ENCODE measurements at places on chromosomes 3 and 15.
A peak's percentile ranks its signal among the peaks of the same experiment; 100 is the strongest.

DNA sequence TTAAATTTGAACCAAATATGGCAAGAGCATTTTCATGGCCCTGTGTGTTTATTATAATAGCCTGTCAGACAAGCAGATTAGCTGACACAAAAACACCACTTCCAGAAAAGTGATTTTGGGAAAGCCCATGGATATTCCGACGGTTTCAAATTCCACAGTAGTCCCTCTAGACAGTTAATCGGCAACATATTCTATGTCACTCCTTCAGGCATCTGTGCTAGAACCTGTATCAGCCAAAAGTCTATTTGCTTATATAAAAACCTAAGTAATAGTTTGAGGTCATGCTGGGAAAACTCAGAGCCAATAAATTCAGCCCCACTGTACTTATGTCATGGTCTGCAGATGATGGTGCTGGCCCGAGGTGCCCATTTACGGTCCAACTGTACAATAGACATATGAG, 110.2 kb upstream of the ARHGEF26 start:
- no peak for DNase-seq
- no peaks in the 10 kb centered on the region for H3K36me3 ChIP-seq
- H3K27ac ChIP-seq = no peak overlapping the region

DNA sequence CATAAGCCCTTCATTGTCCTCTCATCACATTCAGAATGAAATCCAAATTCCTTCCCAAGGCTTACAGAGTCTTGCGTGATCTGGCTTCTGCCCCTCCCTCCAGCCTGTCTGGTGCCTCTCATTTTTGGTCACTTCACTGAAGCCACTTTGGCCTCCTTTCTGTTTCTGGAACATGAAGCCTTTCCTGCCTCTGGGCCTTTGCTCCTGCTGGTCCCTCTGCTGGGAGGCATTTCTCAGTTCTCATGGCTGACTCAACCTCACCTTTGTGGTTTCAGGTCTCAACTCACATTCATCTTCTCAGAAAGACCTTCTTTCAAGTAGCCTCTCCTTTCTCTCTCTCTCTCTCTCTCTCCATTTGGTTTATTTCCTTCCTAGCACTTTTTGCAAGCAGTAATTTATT, 43.9 kb upstream of the BHLHE40 start:
- H3K36me3 ChIP-seq = no peaks in the 10 kb centered on the region
- no peak overlapping the region for H3K4me3 ChIP-seq
- no peaks in the 10 kb centered on the region for H3K4me1 ChIP-seq
- H3K27me3 ChIP-seq = no peaks in the 10 kb centered on the region
- H3K27ac ChIP-seq = no peak overlapping the region

GRCh38 chr3:106359692-106360091, 490.9 kb upstream of the CBLB start:
- DNase-seq = no peak
- H3K27ac ChIP-seq = no peak overlapping the region
- no peaks in the 10 kb centered on the region for H3K4me1 ChIP-seq
- H3K36me3 ChIP-seq = peaks cover 6% of the 10 kb centered on the region
- H3K27me3 ChIP-seq = no peaks in the 10 kb centered on the region

- H3K27ac ChIP-seq = peak overlapping the region; percentile 82
- peaks cover 15% of the 10 kb centered on the region for H3K4me1 ChIP-seq
- no peak overlapping the region for H3K4me3 ChIP-seq
- DNase-seq = no peak
- H3K27me3 ChIP-seq = no peaks in the 10 kb centered on the region
Observed at GRCh38 chr15:58410353-58410752, 21.4 kb upstream of the LIPC start.

DNA sequence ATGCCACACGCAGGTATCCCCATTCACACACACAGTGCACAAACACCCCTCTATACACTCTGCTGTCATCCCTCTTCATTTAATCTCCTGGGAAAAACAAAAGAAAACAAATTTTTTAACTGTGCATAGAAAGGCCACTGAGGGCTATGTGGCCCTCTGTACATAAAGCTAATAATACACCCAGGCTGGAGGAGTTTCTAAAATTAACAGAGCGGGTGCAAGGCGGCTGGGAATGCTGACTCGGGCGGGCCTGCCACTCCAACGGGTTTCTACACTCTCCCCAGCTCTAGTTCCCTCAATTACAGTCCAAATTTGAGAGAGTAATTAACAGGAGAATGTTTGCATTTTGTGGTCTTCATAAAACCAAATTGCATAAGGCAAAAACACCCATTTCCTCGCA, 23.1 kb downstream of the HCN4 start:
- no peak overlapping the region for H3K4me3 ChIP-seq
- H3K27ac ChIP-seq = no peak overlapping the region
- H3K4me1 ChIP-seq = no peaks in the 10 kb centered on the region
- H3K36me3 ChIP-seq = peaks cover 5% of the 10 kb centered on the region
- H3K27me3 ChIP-seq = peaks cover 18% of the 10 kb centered on the region

DNA sequence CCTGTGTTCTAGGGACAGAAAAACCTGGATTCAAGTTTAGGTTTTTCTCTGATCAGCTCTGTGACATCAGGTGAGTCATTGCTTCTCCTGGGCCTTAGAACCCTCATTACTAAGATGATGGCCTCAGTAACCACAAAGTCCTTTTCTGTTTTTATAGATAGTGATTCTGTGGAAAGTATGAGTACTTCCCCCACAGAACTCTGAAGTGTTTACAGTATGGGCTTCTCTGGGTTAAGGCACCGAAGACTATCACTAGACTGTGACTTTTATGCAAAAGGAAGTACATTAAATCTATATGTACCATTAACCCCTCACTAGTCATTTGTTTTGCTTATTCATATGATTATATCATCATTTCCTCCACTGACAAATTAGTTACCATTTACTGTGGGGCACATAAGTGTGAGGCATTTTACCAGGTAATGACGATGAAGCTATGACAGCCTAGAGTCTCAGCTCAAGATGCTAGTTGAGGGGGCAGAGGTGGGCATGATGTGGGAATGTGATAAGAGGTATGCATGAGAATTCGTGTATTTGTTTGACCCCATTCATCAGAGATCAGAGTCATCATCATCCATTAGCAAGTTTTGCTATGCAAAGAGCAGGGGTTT, 15.0 kb upstream of the RORA start:
- H3K4me1 ChIP-seq = no peaks in the 10 kb centered on the region
- DNase-seq = no peak
- no peak overlapping the region for H3K27ac ChIP-seq
- H3K36me3 ChIP-seq = no peaks in the 10 kb centered on the region

DNA sequence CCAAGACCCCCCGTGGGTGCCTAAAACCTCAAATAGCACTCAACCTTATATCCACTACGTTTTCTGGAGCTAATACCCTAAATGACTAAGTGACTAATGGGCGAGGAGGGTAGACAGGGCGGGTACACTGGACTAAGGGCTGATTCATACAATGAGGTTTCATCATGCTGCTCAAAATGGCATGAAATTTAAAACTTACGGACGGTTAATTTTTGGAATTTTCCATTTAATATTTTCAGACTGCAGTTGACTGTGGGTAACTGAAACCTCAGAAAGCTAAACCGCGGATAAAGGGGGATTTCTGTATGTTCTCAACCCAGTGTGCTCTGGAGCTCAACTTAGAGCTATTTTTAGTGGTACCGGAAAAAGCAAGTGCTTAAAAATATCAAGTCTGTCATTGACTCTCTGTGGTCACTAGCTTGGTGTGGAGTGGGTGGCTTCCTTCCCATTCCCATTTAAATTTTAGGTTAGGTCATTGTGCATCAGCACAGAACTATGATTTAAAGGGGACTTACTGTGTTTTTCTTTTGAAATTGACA, 72.9 kb downstream of the LRRC28 start:
- H3K4me1 ChIP-seq = peaks cover 12% of the 10 kb centered on the region
- no peak for DNase-seq
- H3K36me3 ChIP-seq = no peaks in the 10 kb centered on the region
- no peak overlapping the region for H3K27ac ChIP-seq
- peak overlapping the region; percentile 24 for H3K4me3 ChIP-seq

DNA sequence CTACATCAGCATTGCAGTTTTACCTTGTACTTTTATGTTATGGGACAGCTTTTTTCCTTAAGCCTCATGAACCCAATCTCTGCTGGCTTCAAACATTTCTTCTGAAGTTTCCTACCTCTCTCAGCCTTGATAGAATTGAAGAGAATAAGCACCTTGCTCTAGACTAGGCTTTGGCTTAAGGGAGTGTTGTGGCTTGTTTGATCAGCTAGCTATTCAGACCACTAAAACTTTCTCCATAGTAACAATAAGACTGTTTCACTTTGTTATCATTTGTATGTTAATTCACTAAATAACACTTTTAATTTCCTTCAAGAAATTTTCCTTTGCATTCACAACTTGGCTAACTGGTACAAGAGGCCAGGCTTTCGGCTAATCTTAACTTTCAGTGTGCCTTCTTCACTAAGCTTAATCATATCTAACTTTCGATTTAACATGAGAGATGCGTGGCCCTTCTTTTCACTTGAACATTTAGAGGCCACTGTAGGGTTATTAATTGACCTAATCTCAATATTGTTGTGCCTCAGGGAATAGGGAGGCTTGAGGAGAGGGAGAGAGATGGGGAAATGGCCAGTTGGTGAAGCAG, 8.1 kb upstream of the TIGIT start:
- H3K4me1 ChIP-seq = peaks cover 2% of the 10 kb centered on the region
- DNase-seq = no peak
- H3K27ac ChIP-seq = no peak overlapping the region
- H3K4me3 ChIP-seq = no peak overlapping the region
- no peaks in the 10 kb centered on the region for H3K36me3 ChIP-seq

DNA sequence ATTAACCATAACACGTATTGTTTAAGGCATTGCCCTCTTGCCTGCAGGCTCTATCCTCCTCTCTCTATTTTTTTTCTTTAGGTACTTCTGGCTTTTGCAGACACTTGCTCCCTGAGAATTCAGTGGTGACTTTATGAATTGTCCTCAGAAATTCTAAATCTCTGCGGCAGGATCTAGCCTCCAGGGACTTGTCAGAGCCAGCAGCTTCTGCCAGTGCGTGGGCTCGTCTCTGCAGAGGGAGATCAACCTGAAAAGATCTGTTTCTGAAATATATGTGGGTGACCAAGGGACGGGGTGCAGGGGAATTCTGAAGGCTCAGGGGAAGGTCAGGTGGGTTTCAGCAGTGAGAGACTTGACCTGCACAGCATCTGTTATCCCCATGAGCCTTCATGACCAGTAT, 326.1 kb upstream of the LRRFIP2 start:
- no peak overlapping the region for H3K4me3 ChIP-seq
- H3K36me3 ChIP-seq = no peaks in the 10 kb centered on the region
- no peak for DNase-seq
- no peak overlapping the region for H3K27ac ChIP-seq

DNA sequence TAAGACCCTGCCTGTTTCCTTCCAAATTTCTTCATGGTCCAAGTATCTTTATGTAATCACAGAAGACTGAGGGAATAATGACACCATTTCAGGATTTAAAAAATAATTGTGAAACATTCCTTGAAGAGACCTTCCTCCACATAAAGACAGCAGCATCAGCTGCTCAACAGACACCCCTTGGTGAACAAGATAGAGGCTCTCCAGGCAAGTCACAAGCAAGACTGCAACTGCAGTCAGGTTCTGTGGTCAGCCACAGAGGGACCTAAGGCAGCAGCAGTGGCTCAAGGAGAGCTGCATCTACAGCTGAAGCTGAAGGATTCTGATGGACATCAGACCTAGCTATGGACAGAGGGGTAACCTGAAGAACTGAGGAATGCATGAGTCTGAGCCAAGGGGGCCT, 97.2 kb upstream of the C3orf80 start:
- no peaks in the 10 kb centered on the region for H3K4me1 ChIP-seq
- peaks cover 5% of the 10 kb centered on the region for H3K27me3 ChIP-seq
- no peak for DNase-seq
- no peaks in the 10 kb centered on the region for H3K36me3 ChIP-seq

- H3K27ac ChIP-seq = no peak overlapping the region
- H3K36me3 ChIP-seq = peaks cover 13% of the 10 kb centered on the region
- no peak overlapping the region for H3K4me3 ChIP-seq
- peaks cover 6% of the 10 kb centered on the region for H3K4me1 ChIP-seq
Observed at GRCh38 chr3:15781131-15781530, 16.6 kb downstream of the ANKRD28 start.

GRCh38 chr15:60681353-60681752, 202.4 kb upstream of the ICE2 start:
- H3K4me3 ChIP-seq = no peak overlapping the region
- H3K27ac ChIP-seq = no peak overlapping the region
- DNase-seq = no peak
- H3K36me3 ChIP-seq = no peaks in the 10 kb centered on the region
- H3K27me3 ChIP-seq = peaks cover 12% of the 10 kb centered on the region

- no peak overlapping the region for H3K4me3 ChIP-seq
- H3K27ac ChIP-seq = no peak overlapping the region
- no peaks in the 10 kb centered on the region for H3K4me1 ChIP-seq
- no peaks in the 10 kb centered on the region for H3K36me3 ChIP-seq
- H3K27me3 ChIP-seq = peaks cover 6% of the 10 kb centered on the region
Observed at GRCh38 chr3:65776494-65776893, 262.2 kb downstream of the MAGI1 start.

GRCh38 chr3:24259901-24260512, 234.6 kb downstream of the THRB start:
- H3K4me1 ChIP-seq = peaks cover 4% of the 10 kb centered on the region
- H3K36me3 ChIP-seq = no peaks in the 10 kb centered on the region
- H3K27me3 ChIP-seq = no peaks in the 10 kb centered on the region
- H3K4me3 ChIP-seq = no peak overlapping the region
- H3K27ac ChIP-seq = no peak overlapping the region
- no peak for DNase-seq

- H3K27me3 ChIP-seq = no peaks in the 10 kb centered on the region
- no peaks in the 10 kb centered on the region for H3K36me3 ChIP-seq
- no peak overlapping the region for H3K4me3 ChIP-seq
Observed at GRCh38 chr3:79358327-79358726, 409.5 kb downstream of the ROBO1 start.

DNA sequence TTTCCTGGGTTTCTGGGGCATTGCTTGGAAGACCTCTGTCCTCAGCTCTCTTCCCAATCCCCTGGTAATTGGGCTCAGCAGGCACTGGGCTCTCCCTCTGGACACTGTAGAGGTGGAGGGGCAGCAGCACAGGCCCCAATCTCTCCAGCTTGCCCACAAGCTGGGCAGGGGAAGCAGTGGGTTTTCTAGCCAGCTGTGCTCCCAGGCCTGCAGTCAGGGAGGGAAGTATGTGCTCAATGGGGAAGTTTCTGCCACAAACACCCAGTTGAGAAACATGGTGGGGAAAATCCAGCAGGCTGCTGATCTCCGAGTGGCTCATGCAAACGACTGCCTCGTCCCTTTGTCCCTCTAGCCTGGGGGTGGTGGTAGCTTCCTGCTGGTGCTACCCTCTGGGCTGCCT, 12.8 kb upstream of the RFT1 start:
- H3K4me1 ChIP-seq = no peaks in the 10 kb centered on the region
- no peak overlapping the region for H3K27ac ChIP-seq
- no peak for DNase-seq
- no peaks in the 10 kb centered on the region for H3K27me3 ChIP-seq

GRCh38 chr3:129039271-129040038, 21.1 kb upstream of the GP9 start:
- H3K4me1 ChIP-seq = no peaks in the 10 kb centered on the region
- peaks cover 6% of the 10 kb centered on the region for H3K36me3 ChIP-seq
- H3K27ac ChIP-seq = no peak overlapping the region
- H3K4me3 ChIP-seq = no peak overlapping the region
- peaks cover 52% of the 10 kb centered on the region for H3K27me3 ChIP-seq
- DNase-seq = no peak
